ENCODE measurements at places on chromosomes 2 and 18.

DNA sequence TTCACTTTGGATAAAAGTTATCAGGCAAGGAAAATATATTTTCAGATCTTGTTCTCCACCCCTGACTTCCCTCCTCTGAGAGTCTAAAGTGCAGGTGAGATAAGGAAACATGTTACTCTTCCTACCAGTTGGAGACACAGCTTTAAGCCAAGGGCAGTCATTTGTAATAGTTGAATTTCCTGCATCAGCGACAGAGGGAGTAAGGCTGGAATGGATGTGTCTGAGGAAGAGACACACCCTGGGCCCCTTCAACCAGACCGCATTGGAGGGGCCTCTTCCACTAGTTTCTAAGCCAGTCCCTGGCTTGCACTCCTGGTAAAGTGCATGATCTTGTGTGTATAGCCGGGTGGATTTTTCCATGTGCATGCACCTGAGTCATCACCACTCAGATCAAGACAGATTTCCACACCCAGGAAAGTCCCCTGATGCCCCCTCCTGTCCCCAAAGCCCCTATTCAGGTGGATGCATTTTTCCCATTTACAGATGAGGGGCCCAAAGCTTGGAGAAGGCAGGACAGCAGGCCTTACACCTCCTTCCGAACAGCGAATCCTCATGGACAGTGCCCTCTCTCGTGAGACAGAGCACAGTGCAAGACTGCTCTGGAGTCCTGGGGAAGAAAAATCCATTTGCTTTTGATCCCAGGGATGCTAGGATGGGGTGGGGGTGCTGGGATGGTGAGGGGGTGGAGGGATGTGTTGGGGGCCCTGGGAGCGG is 66.7 kb upstream of the SH3RF3 start:
- no peak for DNase-seq

DNA sequence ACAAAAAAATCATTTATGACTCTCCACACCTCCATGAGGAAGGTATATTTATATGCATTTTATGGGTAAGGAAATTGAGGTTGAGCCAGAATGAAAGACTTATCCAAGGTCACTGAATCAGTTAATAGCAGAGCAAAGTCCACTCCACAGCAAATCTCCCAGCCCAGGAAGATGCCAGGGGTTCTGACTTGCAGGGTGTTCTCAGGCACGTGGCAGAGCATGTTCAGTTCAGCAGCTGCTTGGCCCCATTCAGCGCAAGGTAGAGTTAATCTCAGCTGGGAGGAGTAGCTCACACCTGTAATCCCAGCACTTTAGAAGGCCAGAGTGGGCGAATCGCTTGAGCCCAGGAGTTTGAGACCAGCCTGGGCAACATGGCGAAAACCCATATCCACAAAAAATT is 17.8 kb upstream of the DGKD start:
- no peak for DNase-seq

- no peak for DNase-seq
Observed at GRCh38 chr2:123688231-123688940, 336.7 kb upstream of the CNTNAP5 start.

- no peak for DNase-seq
Observed at GRCh38 chr2:53265544-53266299, 501.9 kb upstream of the CHAC2 start.

Data from IMR-90 (cell line).